ENCODE measurements at places on chromosomes 7 and 10.

GRCh38 chr10:90149563-90149962 is 448.2 kb downstream of the KIF20B start:
- DNase-seq, result no peak

DNA sequence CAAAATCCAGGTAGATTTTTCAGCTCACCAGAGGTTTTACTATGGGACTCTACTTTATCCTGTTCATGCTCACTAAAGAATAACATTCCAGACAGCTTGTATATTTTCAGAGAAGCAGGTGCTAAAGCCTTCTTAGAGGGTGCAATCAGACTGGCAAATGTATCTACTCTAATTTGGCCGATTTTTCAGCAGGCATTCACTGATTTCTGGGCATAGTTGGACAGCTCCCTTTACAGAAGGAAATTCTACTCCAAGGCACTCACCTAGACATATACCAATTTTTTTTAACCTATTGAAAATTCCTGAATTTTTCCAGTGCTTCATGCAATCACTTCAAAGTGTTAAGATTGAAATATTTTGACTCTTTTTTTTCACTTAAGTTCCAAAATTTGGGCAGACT is 3.8 kb upstream of the CNTNAP2 start:
- DNase-seq, result no peak

DNA sequence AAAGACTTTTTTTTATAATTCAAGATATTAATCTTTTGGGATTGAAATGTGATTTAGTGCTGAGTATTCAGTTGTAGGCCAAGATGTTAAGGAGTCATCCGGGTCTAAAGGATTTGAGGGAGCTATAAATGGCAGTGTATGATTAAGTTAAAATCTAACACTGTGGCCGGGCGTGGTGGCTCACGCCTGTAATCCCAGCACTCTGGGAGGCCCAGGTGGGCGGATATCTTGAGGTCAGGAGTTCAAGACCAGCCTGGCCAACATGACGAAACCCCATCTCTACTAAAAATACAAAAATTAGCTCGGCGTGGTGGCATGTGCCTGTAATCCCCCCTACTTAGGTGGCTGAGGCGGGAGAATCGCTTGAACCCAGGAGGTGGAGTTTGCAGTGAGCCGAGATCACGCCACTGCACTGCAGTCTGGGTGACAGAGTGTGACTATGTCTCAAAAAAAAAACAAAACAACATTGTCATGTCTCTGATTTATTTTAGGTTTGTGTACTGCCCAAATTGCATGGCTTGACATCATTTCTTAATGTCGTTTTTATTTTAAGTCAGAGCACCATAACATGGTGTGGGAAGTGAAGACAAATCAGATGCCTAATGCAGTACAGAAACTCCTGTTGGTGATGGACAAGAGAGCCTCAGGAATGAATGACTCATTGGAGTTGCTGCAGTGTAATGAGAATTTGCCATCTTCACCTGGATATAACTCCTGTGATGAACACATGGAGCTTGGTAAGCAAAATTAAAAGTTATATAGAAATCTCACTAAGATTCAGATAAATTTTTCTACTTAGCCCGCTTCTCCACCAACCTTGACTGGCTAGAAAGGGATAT is 10.7 kb downstream of the HBP1 start:
- DNase-seq, result no peak

- DNase-seq, result no peak
Observed at GRCh38 chr7:157855016-157855415, 518.2 kb downstream of the DNAJB6 start.

GRCh38 chr10:30756151-30756550 is 126.6 kb upstream of the LYZL2 start:
- DNase-seq, result no peak

- DNase-seq, result no peak
Observed at GRCh38 chr7:73621168-73622063, 2.9 kb downstream of the MLXIPL start.

GRCh38 chr10:22969704-22970103 is 41.9 kb downstream of the ARMC3 start:
- DNase-seq, result no peak

DNA sequence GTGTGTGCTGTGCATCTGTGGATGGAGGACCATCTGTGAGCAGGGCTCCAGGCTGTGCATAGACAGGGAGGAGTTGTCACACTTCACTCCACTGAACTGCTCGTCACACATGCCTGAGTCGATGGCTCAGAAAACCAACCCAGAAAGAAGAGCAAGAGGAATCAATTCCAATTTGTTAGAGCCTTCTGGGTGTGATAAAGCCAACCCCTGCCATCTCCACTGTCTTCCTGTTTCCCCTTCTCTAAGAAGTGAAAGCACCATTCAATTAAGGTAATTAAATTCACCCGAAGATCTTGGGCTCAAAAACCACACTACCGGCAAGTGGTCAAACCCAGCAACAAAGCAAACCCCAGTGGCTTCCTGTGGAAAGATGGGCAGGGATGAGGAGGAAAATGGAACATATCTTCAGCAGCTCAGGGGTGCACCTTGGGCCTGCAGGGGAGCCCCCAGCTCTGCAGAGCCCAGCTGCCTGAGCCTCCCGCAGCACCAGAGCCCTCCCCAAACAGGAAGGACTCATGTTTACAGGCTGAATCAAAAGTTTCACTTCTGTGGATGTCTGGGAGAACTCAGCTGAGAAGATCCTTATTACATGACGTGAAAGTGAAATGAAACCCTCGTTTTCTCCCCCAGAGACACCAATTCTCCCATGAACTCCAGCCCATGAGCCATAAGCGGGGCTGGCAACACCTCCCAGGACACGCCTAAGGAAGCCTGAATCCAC is 10.9 kb downstream of the C10orf71 start:
- DNase-seq, result no peak

- no peak for DNase-seq
Observed at GRCh38 chr10:110700947-110701616, 56.9 kb downstream of the RBM20 start.

DNA sequence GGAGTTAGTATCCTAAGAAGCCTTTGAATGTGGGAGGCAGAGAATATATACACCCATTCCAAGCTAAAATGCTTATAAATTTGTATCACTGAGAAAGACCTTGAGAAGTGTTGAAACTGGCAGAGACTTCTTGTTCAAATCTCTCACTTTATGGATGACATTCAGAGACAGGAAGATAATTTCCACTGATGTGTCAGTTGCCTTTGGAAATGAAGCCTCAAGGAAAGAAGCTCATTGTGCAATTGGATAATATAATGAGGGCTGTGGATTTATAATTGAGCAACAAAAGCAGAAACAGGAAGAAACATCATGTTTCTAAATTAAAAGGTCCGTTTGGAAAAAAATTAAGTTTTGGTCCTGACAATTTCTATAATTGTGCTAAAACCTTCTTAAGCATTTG is 789.9 kb upstream of the IGFBP3 start:
- DNase-seq, result no peak

All from NCI-H1105 (cell line).